ENCODE measurements at places on chromosomes 16 and 17. TPM values are rescaled to one million over a fixed set of nuclear protein-coding genes. Genes with fewer than 3 reads are reported as not detected.

GRCh38 chr16:13083681-13084080 lies 182.3 kb downstream of the SHISA9 start:
- H3K27me3 ChIP-seq: no peaks in the 10 kb centered on the region
- DNase-seq: no peak
- no peaks in the 10 kb centered on the region for H3K36me3 ChIP-seq
- H3K27ac ChIP-seq: no peak overlapping the region

GRCh38 chr17:376936-377863 lies 24.6 kb upstream of the RPH3AL start:
- H3K27ac ChIP-seq: no peak overlapping the region
- peaks cover 3% of the 10 kb centered on the region for H3K4me1 ChIP-seq
- DNase-seq: no peak

DNA sequence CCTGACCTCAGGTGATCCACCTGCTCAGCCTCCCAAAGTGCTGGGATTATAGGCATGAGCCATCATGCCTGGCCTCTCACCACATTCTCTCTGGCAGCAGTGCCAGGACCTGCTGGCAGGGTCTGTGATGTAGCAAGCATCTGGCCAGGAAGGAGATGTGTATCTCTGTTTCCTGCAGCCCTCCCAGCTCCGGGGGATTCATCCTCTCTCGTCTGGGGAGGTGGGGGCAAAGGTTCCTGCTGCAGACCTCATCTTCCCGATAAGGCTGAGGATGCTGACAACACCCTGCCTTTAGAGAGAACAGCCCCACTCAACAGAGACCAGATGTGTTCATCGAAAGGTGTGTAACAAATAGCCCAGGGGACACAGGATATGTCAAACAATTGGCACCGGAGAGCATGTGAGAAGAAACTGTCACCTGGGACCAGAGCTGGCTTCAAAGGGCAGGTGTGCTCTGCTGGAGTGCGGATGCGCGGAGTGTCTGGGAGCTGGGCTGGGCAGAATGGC lies 54.8 kb upstream of the SEC14L1 start:
- H3K4me3 ChIP-seq: no peak overlapping the region
- H3K36me3 ChIP-seq: peaks cover 23% of the 10 kb centered on the region
- H3K27ac ChIP-seq: no peak overlapping the region
- no peak for DNase-seq
- H3K27me3 ChIP-seq: peaks cover 4% of the 10 kb centered on the region

DNA sequence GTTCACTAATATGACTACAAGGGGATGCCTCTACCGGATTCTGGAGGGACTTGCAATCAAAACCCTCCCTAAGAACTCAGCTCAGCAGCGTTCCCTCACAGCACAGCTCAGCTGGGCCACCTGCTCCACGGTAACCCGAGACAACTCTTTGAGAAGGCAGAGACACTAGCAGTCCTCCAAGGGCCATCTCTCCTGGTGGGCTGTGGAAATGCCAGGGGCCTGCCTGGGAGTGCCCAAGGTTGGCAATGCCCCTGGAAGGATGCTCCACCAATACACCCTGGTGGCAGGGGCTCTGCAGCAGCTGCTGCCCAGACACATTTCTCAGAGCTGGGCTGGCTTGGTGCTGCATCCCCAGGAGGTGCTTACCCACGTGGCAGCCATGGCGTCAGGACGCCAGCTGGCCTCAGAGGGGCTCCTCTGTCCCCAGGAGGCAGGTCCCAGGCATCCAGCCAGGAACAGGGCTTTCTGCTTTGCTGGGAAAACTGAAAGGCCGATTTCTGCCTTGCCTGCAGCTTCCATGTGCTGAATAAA lies 16.5 kb downstream of the CDIP1 start:
- no peaks in the 10 kb centered on the region for H3K27me3 ChIP-seq
- H3K27ac ChIP-seq: no peak overlapping the region

- H3K27me3 ChIP-seq: no peaks in the 10 kb centered on the region
- H3K4me3 ChIP-seq: no peak overlapping the region
- no peak for DNase-seq
- peaks cover 14% of the 10 kb centered on the region for H3K4me1 ChIP-seq
Observed at GRCh38 chr16:75590920-75591843, 25.0 kb downstream of the GABARAPL2 start.

- H3K36me3 ChIP-seq: no peaks in the 10 kb centered on the region
- H3K27ac ChIP-seq: no peak overlapping the region
- H3K27me3 ChIP-seq: peaks cover 11% of the 10 kb centered on the region
Observed at GRCh38 chr17:39951924-39952679, 10.7 kb upstream of the GSDMA start.

- H3K27me3 ChIP-seq: no peaks in the 10 kb centered on the region
- DNase-seq: no peak
- H3K27ac ChIP-seq: peak overlapping the region; percentile 63
Observed at GRCh38 chr16:20844588-20844987, 38.3 kb downstream of the REXO5 start.

- H3K4me3 ChIP-seq: peak overlapping the region; percentile 51
- DNase-seq: peak; percentile 90
Observed at GRCh38 chr17:68296217-68297191, 5.2 kb downstream of the ARSG start.

The SLFN14 gene
- total RNA-seq: not detected
